ENCODE measurements at places on chromosomes 4 and X.

DNA sequence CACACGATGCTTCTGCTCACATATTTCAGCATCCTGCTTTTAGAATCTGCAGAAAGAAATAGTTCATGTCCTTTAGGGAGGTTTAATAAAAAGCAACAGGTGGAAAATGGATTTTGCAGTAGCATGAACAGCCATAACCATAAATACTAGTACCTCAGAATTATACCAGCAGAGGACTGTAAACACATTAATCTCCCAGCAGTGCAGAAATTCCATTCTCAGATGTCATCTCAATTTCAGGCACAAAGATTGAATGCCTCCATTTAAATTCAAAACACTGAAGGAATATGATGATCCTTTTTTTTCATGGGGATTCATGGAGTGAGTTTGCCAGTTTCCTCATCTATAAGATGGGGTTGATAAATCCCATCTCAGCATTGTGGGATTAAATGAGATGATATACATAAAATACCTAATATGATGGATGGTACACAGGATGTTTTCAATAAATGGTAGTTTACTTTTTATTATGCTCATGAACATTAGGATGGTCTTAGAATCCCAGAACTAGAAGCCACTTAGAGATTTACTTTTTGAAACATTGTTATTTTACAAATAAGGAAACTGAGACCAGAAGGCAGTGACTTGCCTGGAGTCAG lies 566 bp upstream of the LIMCH1 start:
- DNase-seq: no peak

GRCh38 chrX:107704181-107704580 lies 71.4 kb downstream of the TSC22D3 start:
- DNase-seq: no peak

DNA sequence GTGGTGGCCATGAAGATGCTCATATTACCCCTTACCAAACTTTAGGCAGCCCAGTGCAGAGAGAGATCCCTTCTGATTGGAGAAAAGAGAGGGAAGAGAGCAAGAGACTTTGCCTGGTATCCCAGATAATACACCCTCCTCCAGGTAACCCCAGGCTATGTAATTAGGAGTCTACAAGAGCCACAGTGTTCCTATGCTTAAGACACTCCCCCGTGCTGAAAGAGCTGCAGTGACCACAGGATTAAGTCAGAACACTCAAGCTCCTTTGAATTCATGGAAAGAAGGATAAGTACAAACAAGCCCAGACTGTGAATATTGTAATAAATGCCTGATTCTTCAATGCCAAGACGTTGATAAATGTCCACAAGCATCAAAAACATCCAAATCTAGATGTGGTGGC lies 41.4 kb downstream of the PABPC4L start:
- DNase-seq: no peak

- no peak for DNase-seq
Observed at GRCh38 chrX:10072786-10073568, 83.8 kb upstream of the CLCN4 start.

- no peak for DNase-seq
Observed at GRCh38 chr4:140707325-140707724, 48.9 kb downstream of the TBC1D9 start.

GRCh38 chr4:77564231-77564630 lies 41.4 kb upstream of the CXCL13 start:
- no peak for DNase-seq

GRCh38 chrX:110317061-110317819 lies 645 bp downstream of the AMMECR1 start:
- DNase-seq: no peak
